Aorta (tissue), 5 donors: ENCODE measurements at places on chromosomes 2 and 18.
A peak's percentile ranks its signal among the peaks of the same experiment; 100 is the strongest.

DNA sequence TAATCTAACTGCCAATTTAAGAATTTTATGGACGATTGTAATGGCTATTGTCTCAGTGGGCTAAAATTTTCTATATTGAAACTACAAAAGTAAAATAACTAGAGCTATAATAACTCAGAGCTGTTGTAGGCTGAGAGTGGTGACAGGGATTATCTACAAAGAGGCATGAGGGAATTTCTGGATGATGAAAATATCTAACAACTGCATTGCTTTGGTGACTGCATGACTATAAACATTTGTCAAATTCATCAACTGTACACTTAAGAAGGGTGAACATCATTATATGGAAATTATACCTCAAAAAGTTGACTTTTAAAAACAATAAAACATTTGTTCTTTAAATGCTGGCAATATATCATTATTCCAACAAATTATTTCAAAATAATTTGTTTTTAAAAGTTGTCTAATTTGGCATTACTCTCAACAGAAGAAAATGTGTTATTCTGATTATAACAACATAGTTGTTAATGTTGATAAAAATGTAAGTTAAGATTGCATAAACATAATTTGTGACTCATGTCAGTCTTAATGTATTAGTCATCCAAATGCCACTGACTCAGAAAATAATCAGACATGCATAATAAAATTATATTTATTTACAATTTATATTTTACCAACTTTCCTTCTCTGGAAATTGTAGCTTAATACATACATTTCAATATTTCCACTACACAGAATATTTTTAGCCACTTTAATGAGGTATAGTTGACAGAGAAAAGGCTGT is 865.1 kb upstream of the VRK2 start:
- no peak for DNase-seq
- no peak overlapping the region for H3K27ac ChIP-seq
- no peaks in the 10 kb centered on the region for H3K27me3 ChIP-seq
- no peak overlapping the region for H3K4me3 ChIP-seq
- H3K36me3 ChIP-seq, result no peaks in the 10 kb centered on the region

- no peak overlapping the region for H3K27ac ChIP-seq
- DNase-seq, result peak; percentile 59
- H3K4me1 ChIP-seq, result no peaks in the 10 kb centered on the region
- no peaks in the 10 kb centered on the region for H3K36me3 ChIP-seq
- no peak overlapping the region for H3K4me3 ChIP-seq
These were observed 214.0 kb downstream of the CYP26B1 start for GRCh38 chr2:71933467-71934319.

DNA sequence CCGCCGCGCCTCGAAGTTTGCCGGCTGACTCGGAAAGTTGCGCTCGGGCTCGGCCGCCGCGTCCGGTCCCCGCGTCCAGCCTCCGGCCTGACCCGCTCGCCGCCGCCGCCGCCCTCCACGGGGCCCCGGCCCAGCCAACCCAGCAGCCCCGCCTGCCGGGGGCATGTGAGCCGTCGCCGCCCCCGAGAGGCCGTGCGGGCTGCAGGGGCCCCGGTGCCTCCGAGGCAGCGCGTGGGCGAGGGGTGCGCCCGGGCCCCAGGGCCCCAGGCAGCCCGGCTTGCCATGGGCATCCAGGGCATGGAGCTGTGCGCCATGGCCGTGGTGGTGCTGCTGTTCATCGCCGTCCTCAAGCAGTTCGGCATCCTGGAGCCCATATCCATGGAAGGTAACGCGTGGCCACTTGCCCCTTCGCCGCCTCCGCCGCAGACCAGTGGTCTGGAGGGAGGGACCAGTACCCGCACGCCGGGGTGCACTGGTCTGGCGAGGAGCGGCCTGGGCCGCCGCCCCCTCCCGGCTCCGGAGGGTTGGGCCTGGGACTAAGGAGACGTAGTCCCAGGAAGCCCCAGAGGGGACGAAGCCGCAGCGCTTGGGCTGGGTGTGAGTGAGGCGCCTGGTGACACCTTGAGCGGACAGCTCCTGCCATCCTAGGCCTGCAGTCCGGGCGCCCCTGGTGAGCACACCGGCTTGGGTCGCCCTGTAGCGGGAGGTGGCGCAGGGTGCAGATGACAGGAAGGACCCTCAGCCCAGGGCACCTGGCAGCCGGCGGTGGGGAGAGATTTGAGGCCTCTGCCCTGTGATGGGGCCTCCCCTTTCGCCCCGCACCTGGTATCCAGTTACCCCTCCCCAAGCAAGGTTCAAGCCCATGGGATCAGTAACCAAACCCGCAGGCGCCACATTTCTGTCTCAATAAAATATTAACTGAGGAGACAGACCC is 49.9 kb downstream of the KCNIP3 start:
- no peaks in the 10 kb centered on the region for H3K36me3 ChIP-seq
- H3K4me1 ChIP-seq, result no peaks in the 10 kb centered on the region
- DNase-seq, result no peak

GRCh38 chr18:45954070-45954934 is 12.8 kb downstream of the EPG5 start:
- no peak overlapping the region for H3K27ac ChIP-seq
- peaks cover 4% of the 10 kb centered on the region for H3K36me3 ChIP-seq
- DNase-seq, result no peak
- no peaks in the 10 kb centered on the region for H3K4me1 ChIP-seq
- no peak overlapping the region for H3K4me3 ChIP-seq

- no peaks in the 10 kb centered on the region for H3K36me3 ChIP-seq
- DNase-seq, result no peak
- no peaks in the 10 kb centered on the region for H3K4me1 ChIP-seq
- H3K27ac ChIP-seq, result no peak overlapping the region
- no peaks in the 10 kb centered on the region for H3K27me3 ChIP-seq
- H3K4me3 ChIP-seq, result no peak overlapping the region
These were observed 124.1 kb downstream of the MEMO1 start for GRCh38 chr2:31886700-31887099.

GRCh38 chr2:84878459-84878858 is 2.4 kb downstream of the TRABD2A start:
- peaks cover 6% of the 10 kb centered on the region for H3K4me1 ChIP-seq
- no peaks in the 10 kb centered on the region for H3K27me3 ChIP-seq
- H3K36me3 ChIP-seq, result no peaks in the 10 kb centered on the region

DNA sequence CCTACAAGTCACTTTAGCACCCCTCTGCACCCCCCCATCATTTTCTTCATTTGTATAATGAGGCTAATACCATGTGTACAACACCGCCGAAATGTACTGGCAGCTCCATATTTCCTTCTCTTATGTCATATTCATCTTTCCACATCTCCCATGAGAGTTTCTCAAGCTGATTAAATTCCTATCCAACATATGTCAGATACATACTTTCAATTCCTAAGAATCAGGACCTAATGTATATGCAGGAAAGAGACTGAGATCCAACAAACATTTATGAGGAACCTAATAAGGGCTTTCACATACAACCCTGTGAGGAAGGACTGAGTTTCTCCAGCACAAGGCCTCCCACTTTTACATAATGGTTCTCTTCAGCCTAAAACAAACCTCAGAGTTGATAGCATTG is 41.9 kb downstream of the PRKD3 start:
- peaks cover 6% of the 10 kb centered on the region for H3K4me1 ChIP-seq
- no peaks in the 10 kb centered on the region for H3K36me3 ChIP-seq
- no peak for DNase-seq
- no peaks in the 10 kb centered on the region for H3K27me3 ChIP-seq
- peak overlapping the region; percentile 26 for H3K27ac ChIP-seq
- H3K4me3 ChIP-seq, result no peak overlapping the region

DNA sequence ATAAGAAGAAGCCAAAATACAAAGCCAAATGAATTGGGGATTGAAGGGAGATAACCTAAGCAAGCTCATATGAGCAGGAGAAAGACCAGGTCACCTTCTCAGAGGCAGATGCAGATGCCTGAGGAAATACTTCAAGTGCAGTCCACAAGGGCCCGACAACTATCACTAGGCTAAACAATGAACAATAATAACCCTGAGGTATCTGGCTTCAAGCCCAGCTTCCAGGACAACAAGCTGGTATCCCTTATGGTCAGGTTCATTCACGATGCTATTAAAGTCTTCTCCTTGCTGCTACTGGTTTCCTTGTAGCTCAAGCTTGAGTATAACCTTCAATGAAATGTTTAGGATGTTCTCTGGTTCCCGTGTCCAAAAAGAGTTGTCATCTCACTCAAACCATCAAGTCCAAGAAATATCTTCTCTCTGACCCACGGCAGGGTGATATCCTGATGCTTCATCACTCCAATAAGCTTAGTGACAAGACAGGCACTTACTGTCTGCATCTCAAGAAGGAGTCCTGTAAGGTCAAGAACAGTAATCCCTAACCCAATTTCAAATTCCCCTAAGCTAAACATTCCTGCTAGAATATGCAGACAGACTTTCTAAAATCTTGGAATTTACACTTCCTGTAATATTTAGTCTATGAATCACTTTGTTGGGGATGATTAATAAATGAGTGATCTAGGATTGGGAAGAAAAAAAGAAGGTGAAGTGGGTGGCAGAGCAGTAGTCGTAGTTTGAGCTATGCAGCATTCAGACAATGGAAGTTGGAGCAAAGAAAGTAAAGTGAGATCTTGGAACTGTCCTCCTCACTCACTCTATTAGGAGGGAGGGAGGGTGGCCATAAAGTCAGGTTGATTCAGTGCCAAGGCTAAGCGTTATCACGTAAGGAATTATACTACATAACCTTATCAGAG is 33.1 kb downstream of the CHN1 start:
- no peak overlapping the region for H3K4me3 ChIP-seq
- DNase-seq, result no peak
- H3K4me1 ChIP-seq, result peaks cover 2% of the 10 kb centered on the region
- no peaks in the 10 kb centered on the region for H3K36me3 ChIP-seq
- no peaks in the 10 kb centered on the region for H3K27me3 ChIP-seq

DNA sequence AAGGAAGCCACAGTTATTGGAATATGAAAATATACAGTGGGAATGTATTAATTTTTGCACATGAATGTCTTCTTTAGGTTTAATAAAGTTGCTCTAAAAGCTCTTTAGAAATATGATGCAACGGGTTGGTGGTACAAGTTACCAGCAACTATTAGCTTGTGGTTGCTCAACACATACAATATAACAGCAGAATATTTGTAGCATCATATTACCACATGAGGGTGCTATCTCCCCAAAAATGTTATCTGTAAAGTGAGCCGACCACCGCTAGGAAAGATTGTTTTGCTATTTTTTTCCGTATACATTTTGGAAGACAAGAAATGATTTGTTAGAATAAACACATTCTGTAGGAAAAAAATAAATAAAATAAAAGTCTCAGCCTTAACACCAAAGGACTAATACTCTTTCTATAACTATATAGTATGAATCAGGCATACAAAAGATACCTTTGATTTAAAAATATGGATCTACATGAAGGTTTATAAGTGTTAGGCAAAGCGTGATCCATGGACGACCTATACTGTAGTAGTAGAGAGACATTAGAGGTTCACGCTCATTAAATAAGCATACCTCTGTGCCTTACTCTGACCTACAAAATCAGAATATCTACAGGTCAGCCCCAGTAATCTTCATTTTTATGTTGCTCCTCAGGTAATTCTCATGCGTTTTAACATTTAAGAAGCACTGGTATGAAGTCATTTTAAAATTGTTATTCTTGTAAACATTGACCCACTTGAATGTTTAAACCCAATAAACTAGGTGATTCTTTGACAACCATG is 1110.6 kb upstream of the ACVR2A start:
- H3K27ac ChIP-seq, result no peak overlapping the region
- H3K4me3 ChIP-seq, result no peak overlapping the region
- DNase-seq, result no peak
- no peaks in the 10 kb centered on the region for H3K27me3 ChIP-seq
- no peaks in the 10 kb centered on the region for H3K36me3 ChIP-seq

DNA sequence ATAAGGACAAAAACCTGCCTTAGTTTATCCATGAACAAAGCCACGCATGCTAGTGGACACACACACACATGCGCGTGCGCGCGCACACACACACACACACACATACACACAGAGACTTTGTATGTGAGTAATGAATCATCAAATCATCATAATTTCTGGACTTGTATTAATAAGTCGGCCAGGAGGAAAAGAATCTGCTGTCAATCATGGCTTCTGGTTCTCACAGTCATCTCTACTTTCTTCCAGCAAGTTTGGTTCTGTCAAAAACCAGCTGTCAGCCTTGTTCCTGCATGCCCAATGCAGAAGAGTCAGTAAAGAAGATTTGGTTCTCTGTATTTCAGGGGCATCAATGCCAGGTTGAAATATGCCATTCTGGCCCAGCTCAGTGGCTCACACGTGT is 1.1 kb upstream of the TTR start:
- H3K4me3 ChIP-seq, result no peak overlapping the region
- H3K4me1 ChIP-seq, result no peaks in the 10 kb centered on the region
- H3K27me3 ChIP-seq, result no peaks in the 10 kb centered on the region
- DNase-seq, result no peak
- no peaks in the 10 kb centered on the region for H3K36me3 ChIP-seq

DNA sequence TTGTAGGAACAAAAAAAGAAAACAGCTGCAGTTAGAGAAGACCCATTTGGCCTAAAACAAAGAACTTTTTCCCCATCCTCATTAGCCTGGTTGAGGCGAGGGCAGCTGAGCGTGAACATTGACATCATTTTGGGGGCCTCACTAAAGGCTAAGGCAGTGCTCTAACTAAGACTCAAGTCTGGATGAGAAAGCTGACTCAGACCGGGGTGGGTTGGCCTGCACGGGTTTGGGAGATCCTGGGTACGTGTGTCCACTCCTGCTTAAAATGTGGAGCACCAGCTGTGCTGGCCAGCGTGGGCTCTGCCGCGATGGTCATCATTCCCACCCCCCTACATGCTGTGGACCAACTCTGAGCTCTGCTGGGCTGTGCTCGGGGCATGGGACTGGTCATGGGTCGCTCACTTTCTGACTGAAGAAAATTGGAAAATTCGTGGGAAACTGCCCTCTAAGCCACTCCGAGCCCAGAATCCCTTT is 86.0 kb upstream of the TMEM247 start:
- DNase-seq, result no peak
- H3K27me3 ChIP-seq, result no peaks in the 10 kb centered on the region
- no peak overlapping the region for H3K27ac ChIP-seq

DNA sequence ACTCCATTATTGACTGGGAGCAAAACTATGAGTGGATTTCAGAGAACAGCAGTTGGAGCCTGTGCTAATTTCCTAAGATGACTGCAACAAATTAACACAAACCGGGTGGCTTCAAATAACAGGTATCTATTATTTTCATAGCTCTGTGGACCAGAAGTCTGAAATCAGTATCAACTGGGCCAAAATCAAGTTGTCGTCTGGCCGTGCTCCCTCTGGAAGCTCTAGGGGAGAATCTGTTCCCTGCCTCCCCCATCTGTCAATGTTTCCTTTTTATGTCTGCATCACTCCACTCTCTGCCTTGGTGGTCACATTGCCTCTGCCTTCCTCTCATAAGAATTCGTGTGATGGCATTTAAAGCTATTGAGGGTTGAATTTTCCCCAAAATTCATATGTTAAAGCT is 269.8 kb downstream of the TMX3 start:
- no peak for DNase-seq
- H3K27me3 ChIP-seq, result no peaks in the 10 kb centered on the region
- H3K4me1 ChIP-seq, result no peaks in the 10 kb centered on the region
- no peak overlapping the region for H3K4me3 ChIP-seq

DNA sequence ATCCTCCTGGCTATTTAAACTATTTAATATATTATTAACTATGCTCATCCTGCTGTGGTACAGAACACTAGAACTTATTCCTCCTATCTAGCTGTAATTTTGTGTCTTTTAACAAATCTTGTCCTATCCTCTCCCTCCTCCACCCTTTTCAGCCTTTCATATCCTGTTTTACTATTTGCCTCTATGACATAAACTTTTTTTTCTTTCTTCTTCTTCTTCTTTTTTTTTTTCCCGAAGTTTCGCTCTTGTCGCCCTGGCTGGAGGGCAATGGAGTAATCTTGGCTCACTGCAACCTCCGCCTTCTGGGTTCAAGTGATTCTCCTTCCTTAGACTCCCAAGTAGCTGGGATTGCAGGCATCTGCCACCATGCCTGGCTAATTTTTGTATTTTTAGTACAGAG is 201.5 kb downstream of the LPIN1 start:
- H3K36me3 ChIP-seq, result no peaks in the 10 kb centered on the region
- no peaks in the 10 kb centered on the region for H3K4me1 ChIP-seq
